ENCODE measurements at places on chromosomes 2 and 18.

DNA sequence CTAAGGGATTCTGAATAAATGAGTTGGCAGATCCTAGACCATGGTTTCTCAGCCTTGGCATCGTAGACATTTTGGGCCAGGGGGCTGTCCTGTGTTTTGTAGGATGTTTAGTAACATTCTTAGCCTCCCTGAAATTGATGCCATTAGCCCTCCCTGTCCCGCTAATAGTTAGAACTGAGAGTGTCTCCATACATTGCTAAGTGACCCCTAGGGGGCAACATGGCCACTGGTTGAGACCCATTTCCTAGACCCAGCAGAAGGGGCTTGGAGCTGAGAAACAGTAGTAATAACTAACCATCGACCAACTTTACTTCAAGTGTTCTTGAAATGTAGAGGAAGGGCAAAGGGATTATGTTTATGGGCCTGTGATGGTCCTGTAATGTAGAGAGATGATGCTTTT, 40.8 kb downstream of the KCMF1 start:
- no peak for DNase-seq

GRCh38 chr2:176934869-176935415, 277.7 kb upstream of the HNRNPA3 start:
- no peak for DNase-seq

DNA sequence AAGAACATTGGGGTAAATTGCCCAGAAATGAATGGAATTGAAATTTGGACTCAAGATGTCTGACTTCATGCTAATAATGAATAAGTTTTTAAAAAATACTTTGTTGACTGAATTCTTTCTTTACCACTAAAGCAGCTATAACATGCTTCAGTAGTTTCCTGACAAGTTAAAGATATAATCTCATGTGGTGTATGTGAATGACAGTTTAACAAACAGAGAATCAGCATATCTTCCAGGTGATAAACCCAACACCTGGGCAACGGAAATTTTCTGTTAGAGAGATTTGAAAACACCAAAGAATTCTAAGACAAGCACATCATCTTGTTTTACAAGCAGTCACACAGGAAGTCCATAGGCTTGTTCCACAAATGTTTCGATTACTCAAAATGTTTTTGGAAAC, 372.6 kb upstream of the VRK2 start:
- no peak for DNase-seq

DNA sequence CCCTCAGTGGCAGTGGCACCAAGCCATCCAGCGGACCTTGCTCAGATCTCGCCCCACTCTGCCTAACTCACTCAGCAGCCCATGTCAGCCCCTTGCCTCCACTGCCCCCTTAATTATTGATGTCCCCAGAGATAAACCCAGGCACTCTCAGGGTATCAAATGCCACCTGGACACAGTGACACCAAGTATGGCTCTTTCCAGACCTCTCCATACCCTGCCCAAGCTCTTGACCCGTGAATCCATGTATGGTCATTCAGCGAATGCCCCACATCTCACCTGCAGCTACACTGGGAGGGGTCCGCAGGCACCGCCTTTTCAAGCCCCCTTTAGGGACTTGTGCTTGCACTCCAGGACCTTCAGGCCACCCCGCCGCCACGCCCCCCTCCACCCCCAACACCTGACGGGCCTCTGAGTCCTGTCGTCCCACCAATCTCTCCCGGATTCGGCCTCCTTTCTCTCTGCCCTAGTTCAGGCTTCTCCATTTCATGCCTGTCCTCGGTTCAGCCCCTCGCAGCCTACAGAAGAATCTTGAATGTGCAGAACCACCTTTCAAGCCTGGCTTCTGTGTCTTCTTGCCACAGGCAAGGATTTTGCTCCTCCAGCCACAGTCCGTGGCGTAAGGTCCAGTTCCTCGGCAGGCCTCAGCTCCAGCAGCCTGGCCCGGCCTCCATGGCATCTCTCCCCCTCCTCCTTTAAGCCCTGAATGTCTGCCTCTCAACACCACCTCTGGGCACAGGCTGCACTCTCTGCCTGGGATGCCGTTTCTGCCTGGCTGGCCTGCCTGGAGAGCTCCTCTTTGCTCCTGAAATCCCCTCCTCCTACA, 54.1 kb upstream of the ODC1 start:
- DNase-seq: peak; percentile 13

DNA sequence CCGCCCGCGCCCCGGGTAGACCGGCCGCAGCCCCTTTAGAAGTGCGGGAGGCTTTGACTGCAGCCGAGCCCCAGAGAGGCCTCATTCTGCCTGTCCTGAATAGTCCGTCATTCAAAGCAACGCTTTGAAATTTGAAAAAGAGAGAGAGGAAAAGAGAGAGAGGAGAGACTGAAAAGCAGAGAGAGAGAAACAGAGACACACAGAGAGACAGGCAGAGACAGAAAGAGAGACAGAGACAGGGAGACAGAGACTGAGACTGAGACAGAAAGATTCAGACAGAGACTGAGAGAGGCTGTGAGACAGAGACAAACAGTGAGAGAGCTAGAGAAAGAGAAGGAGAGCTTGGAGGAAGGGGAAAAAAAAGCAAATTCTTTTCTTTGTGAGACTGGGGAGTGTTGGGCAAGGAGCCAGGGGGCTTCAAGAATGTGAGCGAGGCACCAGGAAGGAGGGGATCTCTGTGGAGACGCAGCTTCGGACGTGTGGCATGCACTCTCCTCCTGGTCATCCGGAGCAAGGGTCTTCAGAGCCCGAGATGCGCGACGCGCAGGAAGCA, 73.1 kb downstream of the MYCN start:
- no peak for DNase-seq

- no peak for DNase-seq
Observed at GRCh38 chr2:2831633-2832032, 500.6 kb upstream of the MYT1L start.

DNA sequence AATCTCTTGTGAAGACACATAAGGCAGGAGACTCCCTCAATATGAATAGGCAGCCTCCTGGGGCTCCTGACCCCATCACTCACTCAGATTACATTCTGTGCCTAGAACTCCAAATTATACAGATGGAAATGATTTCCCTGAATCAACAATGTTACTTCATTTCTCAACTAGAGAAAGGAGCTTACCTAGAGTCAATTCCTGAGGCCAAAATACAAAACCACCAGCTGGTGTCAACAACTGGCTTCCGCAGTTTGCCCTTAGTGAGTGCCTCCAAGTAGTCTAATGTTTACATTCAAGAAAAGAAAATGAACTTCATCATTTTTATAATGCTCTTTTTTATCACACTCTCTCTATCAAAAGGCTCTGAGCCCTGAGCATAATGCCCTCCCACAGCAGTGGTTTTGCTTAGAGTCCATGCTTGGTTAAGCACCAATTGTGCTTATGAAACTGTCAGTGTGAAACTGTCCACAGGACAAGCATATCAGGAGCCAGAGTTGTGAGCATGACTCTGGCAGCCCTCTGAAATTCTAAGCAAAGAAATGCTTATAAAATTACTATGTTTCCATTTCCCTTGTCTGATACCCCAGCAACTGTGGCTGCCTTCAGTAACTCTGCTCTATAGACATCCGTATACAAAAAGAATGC, 305.7 kb upstream of the PKDCC start:
- no peak for DNase-seq

- no peak for DNase-seq
Observed at GRCh38 chr2:120815292-120815691, 79.6 kb downstream of the GLI2 start.

GRCh38 chr2:144331674-144332355, 188.1 kb downstream of the ZEB2 start:
- DNase-seq: no peak

DNA sequence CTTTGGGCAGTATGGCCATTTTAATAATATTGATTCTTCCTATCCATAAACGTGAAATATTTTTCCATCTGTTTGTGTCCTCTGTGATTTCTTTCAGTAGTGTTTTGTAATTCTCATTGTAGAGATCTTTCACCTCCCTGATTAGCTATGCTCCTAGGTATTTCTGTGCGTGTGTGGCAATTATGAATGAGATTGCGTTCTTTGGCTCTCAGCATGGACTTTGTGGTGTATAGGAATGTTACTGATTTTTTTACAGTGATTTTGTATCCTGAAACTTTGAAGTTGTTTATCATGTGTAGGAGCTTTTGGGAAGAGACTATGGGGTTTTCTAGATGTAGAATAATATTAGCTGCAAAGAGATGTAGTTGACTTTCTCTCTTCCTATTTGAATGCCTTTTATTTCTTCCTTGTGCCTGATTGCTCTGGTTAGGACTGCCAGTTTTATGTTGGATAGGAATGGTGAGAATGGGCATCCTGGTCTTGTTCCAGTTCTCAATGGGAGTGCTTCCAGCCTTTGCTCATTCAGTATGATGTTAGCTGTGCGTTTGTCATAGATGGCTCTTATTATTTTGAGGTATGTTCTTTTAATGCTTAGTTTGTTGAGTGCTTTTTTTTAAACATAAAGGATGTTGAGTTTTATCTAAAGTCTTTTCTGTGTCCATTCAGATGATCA, 27.0 kb upstream of the THUMPD2 start:
- no peak for DNase-seq

DNA sequence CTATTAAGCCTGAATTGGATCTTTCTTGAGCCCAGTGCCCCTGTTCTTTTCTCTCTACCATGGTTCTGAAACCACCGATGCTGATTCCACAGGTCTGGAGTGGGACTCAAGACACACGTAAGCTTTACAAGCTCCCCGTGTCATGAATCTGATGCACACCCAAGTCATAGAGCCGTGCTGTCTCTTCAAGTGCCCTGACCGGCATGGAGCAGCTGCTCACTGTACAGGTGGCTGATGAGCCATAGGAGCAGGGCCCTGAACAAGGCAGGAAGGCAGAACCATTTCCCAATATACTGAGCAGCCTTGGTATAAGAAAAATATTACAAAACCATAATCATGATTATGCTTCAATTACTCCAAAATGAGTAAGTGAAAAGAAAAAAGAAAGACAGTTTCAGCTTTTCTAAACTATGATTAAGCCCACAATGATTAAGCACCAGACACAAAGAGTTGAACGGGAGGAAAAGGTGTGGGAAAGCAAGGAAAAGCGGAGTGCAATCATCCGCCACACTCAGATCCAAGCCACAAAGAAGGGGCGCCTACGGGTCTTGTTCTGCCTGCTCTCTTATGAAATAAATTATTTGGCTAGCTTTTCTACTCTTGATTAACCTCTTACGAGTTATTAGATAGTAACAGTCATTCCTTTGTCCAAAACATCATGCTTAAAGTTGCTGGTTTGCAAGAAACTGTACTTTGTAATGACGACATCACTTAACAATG, 41.7 kb downstream of the NOL10 start:
- DNase-seq: no peak

- no peak for DNase-seq
Observed at GRCh38 chr2:230666885-230667712, 45.5 kb upstream of the CAB39 start.

GRCh38 chr2:96636551-96637171, 1.5 kb downstream of the KANSL3 start:
- DNase-seq: no peak

- DNase-seq: no peak
Observed at GRCh38 chr18:35497027-35497369, 762 bp downstream of the INO80C start.

GRCh38 chr2:58057707-58058530, 11.3 kb downstream of the VRK2 start:
- no peak for DNase-seq

DNA sequence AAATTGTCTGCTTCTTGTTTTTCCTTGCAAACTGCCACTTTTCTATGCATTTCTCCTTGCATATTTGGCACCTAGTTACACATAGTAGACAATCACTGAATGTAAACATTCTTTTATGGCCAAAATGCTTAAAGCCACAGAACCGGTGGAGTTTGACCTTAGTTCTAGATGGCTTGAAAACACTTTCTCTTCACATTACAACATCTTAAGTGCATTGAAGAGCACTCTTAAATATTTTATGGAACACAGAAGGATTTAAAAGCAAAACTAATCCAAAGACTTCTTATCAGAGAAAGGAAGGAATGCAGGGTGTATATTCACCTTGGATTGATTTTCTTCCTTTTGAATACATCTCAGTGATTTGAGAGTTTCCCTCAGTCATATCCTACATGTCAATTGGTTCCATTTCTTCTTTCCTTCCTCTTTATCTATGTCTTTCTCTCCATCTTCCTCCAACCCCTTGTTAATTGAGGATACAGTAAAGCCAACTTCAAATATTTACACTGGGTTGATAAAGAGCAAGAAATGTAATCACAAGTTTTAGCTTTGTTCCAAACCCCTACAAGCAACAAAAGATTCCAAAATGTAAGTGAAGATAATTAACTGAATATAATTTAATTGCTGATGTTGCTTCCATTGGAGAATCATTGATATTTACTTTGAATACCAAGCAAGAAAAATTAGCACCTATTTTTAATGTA, 548.0 kb downstream of the CNTNAP5 start:
- DNase-seq: no peak

DNA sequence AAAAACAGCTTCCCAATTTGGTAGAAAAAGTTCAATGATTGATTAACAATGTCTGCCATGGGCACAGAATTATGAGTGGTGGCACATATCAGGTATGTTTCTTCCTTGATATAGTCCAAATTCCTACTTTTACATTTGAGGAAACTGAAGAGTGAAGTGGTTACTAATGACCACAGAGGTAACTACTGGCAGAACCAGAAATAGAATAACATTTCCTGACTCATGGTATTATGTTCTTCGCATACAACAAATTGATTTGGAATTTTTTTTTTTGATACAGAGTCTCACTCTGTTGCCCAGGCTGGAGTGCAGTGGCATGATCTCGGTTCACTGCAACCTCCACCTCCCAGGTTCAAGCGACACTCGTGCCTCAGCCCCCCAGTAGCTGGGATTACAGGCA, 6.0 kb upstream of the NFE2L2 start:
- no peak for DNase-seq

GRCh38 chr18:77401173-77401572, 151.5 kb downstream of the GALR1 start:
- DNase-seq: no peak

DNA sequence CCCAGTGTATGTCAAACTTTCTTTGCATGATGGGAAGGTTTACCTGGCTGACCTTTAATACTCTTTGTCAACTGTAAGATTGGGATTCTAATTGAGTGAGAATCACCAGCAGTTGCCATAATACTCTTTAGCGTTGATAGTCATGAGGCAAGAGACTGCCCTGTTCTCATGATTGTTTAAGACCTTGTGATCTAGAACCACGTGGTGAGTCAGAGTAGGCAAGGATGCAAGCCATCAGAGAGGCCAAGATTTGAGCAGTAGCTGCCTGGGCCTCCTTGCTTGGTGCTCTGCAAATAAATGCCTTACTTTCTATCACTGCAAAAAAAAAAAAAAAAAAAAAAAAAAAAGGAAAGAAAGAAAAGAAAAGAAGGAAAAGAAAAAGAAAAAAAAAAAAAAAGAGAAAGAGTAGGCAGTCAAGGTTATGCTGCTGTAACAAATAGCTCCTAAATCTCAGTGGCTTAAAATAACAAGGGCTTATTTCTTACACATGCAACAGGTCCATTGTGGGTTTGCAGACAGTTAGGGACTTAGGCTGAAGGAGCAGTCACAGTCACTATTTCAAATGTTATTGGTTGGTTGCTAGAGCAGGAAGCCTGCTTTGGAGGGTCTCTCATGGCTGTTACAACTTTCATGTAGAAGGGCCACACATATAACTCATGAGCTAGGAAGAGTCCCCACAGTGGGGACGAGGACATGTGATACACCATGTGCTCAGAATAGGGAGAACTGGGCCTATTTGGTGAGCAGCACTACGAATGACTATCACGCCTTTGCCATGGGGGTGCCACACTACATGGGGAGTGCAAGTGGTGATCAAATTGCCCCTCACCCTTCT, 21.7 kb downstream of the IL1R2 start:
- DNase-seq: no peak

GRCh38 chr2:111121028-111121827, 514 bp downstream of the BCL2L11 start:
- DNase-seq: peak; percentile 67
